ENCODE measurements at places on chromosomes 5 and 9. TPM values are rescaled to one million over a fixed set of nuclear protein-coding genes. Genes with fewer than 3 reads are reported as not detected.

GRCh38 chr9:7784472-7784871 lies 15.1 kb downstream of the DMAC1 start:
- DNase-seq: no peak

DNA sequence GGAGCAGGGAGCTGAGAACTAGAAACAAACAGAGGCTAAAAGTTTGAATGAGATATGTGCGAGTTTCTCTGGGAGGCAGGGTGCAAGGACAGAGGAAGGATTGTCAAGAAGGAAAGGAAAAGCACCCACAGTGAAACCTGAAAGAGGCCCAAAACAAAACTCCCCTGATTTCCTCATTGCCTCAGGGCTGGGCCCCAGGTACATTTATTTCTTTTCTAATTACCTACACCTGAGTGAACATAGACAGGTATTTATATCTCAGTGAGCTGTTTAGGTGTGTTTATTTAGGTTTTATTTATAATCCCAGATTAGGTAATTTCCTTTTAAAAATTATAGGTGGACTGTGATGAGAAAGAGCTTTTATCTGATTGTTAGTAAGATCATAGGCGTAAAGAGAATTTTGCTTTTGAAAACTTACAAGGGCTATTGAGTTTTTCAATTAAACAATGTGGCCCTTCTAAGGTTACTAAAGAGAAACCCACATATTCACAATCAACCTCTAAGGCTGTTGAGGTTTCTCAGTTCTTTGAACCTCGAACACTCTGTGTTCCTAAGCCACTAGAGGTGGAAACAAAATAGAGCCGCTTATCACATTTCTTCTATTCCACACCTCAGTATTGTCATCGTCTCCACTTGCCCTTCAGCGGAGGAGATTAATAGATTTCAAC lies 344.8 kb downstream of the ZNF608 start:
- no peak for DNase-seq

DNA sequence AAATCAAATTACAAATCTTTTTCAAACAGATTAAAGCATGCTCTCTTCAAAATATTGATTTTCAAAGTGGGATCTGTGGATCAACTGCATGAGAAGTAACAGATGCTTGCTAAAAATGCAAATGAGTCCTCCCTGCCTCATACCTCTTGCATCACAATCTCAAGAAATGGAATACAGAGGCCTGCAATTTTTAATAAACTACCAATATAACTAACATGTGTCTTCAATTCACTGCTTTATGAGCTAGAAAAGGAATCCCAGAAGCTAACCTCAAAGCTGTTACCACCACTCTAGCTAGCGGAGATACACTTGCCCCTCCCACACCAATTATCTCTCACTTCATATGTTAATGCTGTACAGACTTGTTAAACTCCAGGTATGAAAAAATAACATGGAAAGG lies 9.6 kb downstream of the OR13C5 start:
- DNase-seq: no peak

TMEM232 gene
- 0.91 TPM for total RNA-seq

DNA sequence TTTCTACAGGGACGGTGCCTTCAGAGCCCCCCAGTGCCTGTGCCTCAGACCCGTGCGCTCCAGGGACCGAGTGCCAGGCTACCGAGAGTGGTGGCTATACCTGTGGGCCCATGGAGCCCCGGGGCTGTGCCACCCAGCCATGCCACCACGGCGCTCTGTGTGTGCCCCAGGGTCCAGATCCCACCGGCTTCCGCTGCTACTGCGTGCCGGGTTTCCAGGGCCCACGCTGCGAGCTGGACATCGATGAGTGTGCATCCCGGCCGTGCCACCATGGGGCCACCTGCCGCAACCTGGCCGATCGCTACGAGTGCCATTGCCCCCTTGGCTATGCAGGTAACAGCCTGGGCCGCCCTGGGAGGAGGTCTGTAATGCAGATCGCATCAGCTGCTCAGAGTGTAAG lies 6.9 kb downstream of the CRB2 start:
- no peak for DNase-seq
